Bone marrow (tissue), 2 donors: ENCODE measurements at places on chromosomes 5 and 9.

GRCh38 chr5:10353241-10354047 lies at the start of gene MARCHF6:
Gene MARCHF6 (plus strand): TSS chr5:10353695. CDS start chr5:10353899, 204 bp downstream.
- DNase-seq = peak; percentile 91

- no peak for DNase-seq
Measured at GRCh38 chr5:32147959-32148358, 26.2 kb downstream of the GOLPH3 start.

DNA sequence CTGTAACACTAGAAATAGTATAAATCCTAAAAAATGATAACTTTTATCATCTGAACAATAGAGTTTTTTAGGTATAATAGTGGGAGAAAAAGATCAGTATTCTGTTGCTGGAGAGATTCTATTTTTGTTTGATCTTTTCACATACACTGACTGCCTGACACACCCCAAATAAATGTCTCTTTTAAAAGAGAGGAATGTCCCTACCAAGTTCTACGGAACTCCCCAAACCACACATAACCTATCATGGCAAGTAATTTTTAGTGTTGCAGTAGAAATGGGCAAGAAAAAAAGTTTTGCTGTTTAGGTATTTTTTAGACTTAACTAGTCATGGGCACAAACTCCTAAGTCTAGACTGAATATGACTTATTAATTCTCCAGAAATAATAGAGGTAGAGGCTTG lies 139.1 kb downstream of the ELAVL2 start:
- DNase-seq = no peak

DNA sequence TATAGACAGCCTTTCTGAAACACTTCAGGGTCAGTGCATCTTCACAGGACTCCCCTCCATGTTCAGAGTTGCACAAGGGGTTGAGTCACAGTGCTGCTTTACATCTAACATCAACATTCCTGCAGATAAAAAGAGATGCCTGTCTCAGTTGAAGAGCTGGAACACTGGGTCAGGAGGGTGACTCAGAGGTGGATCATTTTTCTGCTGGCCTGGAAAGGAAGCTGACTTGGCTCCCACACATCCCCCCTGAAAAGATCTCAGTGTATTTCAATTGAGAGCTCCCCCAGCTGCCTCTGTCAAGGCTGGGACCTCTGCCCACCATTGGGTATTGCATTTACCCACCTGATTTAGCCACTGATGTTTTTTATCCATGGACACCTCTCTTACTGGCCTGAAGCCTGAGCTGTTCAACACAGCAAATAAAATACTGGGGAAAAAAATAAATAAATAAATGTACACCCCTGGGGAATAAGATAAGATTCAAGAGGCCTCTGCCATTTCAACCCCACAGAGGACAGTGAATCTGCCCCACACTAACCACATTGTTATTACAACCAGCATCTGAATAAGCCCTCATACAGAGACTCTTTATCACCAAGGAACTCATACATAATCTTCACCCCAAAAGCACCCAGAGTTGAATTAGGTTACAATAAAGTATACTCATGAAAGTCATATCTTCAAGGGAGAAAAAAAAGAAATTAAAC lies 716.4 kb downstream of the SEMA5A start:
- DNase-seq = no peak

GRCh38 chr5:13659391-13659790 lies 285.1 kb downstream of the DNAH5 start:
- no peak for DNase-seq

DNA sequence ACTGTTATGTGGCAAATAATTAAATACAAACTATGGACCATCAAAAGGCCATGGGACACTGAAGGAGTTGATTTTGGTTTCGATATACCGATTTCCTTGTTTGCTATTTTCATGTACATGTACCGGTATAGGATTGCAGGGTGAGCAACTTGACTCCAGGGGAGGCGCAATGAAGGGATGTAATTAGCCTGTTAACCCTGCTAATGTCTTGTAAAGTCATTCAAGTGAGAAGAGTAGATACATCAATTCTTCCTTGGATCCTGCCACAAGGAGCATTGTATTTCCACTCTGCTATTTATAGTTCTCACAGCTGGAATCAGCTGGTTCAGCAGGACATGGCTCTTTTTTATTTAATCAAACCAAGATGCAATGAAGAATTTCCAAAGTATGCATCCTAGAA lies 102.0 kb downstream of the STK32A start:
- no peak for DNase-seq

DNA sequence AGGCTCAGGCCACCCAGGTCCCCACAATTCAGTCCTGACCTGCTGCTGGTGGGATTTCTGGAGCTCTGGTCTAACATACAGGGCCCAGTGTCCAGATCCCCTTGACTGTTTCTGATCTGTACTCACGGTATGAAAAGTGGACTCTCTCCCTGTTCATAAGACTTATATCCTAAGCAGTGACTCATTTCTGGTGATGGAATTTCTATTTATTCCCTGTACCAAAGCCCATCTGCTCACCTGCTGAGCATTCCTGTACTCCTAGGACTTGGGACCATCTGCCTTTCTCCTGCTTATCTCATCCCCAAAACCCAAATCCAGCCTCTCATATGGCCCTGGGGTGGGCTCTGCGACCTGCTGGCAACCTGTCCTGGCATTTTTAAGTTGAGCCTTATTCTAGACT lies 86.6 kb downstream of the APBA1 start:
- DNase-seq = no peak

GRCh38 chr5:154516475-154516874 lies 38.4 kb upstream of the HAND1 start:
- DNase-seq = no peak

- no peak for DNase-seq
Measured at GRCh38 chr5:95924720-95925377, 36.8 kb downstream of the ELL2 start.

DNA sequence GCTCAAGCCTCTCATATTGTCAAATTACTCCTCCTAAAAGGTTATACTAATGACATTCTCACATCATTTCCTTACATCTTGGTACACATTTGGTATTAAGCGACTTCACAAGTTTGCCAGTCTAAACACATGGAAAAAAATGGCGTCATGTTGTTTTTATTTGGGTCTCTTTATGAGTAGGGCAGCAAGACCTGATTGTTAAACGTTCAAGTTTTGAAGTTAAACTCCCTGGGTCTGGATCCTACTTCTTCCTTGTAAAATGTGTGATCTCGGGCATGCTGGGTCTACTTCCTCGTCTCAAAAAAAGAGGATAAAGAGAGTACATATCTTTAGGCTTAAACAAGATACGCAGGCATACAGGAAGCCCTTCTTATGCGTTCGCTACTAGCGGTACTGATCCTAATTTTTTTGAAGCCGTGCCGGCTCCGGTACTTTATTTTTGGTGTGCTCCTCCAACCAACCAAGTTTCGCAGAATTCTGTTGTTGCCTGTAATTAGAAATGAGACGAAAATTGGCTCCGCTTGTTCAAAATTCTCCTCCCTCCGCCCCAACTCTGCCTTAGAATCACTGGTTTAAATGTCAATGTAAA lies 596 bp upstream of the CDC37L1 start:
- peak; percentile 31 for DNase-seq

GRCh38 chr5:175253597-175253996 lies 190.4 kb downstream of the DRD1 start:
- no peak for DNase-seq

GRCh38 chr9:75083188-75083970 lies 4.6 kb downstream of the NMRK1 start:
- DNase-seq = no peak

- DNase-seq = no peak
Measured at GRCh38 chr5:141914199-141914743, 9.4 kb upstream of the DELE1 start.

DNA sequence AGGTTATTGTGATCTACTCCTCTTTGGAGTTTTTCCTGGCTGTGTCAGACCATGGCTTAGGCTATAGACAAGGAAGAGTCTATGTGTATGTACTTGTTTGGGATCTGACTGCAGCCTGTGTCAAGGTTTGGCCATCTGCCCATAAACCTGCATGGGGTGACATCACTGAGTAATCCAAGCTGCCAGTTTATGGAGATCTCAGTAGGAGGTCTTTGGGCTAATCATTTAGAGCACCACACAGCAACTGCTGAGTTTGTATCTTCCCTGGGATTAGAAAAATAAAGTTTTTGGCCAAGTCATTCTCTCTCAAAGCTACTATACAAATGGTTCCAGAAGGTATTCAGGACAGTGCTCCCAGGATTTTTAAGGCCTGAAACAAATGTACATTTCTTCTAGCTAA lies 65.5 kb upstream of the HSPB3 start:
- no peak for DNase-seq

GRCh38 chr5:125142458-125142857 lies 396.0 kb upstream of the ZNF608 start:
- DNase-seq = no peak

DNA sequence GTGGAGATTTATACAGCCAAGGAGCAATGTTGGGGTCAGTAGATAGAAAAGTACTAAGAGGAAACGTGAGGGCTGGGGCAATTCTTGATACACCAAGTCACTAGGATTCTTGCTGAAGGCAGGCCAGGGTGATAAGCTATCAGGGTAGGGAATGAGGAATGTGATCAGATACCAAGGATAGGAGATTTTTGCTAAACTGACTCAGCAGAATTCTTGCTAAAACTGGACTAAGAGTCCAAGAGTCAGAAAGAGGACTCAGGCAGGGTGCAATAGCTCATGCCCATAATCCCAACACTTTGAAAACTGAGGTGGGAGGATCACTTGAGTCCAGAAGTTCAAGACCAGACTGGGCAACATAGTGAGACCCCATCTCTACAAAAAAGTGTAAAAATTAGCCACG lies 71.7 kb downstream of the ENTREP1 start:
- no peak for DNase-seq

DNA sequence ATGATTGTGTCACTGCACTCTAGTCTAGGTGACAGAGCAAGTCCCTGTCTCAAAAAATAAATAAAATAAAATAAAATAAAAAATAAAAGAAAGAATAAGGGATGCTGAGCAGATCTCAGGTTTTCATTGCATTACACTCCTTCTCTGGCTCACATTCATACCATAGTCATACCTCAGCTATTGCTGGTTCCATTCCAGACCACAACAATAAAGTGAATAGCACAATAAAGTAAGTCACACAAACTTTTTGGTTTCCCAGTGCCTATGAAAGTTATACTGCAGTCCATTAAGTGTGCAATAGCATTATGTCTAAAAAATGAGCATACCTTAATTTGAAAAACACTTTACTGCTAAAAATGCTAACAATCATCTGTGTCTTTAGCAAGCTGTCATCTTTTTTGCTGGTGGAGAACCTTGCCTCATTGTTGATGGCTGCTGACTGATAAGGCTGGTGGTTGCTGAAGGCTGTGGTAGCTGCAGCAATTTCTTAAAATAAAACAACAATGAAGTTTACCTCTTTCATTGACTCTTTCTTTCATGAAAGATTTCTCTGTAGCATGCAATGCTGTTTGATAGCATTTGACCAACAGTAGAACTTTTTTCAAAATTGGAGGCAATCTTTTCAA lies 415.7 kb downstream of the ZNF608 start:
- no peak for DNase-seq

DNA sequence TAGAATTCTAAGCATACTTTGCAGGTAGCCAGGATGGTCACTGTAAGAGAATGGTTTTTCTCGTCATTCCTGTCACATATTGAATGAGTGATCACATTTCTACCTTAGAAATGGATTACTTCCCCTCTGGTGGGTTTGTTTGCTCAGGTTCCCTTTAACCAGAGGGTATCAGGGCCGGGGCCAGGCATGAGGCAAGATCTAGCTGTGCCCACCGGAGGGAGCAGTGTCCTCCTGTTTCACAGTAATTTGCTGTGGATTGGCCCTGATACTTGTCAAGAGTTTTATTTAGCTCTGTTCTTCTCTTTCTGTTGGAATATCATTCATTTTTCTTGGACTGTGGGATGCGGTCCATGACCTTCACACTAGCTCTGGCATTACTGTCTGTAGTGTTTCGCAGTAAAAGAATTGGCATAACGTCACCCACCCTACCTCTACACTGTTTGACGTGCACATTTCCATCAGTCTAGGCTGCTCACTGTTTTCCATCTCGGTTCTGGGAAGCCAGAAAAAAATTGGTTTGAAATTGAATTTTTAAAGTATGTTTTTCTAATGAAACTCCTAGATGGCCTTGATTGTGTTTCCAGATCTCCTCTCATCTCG lies 42.4 kb upstream of the ZBED3 start:
- peak; percentile 50 for DNase-seq

GRCh38 chr9:33372900-33373299 lies 29.5 kb downstream of the AQP7 start:
- DNase-seq = no peak

DNA sequence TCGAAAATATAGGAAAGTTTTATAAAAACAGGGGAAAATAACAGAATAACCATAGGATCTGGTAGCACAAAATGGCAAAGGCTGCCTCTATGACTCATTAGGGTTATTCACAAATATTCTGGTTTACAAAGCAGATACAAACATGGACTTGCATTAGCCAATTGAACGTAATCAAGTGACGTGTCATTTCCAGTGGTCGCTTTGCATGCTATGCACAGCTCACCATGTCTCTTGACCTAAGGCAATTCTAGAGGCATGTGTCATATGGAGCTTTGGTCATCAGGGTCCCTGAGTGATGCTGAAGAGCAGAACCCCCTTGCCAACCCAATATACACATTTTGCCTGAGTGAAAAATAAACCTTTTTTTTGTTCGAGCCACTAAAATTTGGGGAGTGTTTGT lies 158.8 kb downstream of the TMEM161B start:
- no peak for DNase-seq

GRCh38 chr9:5900622-5901021 lies 9.9 kb downstream of the MLANA start:
- DNase-seq = no peak

DNA sequence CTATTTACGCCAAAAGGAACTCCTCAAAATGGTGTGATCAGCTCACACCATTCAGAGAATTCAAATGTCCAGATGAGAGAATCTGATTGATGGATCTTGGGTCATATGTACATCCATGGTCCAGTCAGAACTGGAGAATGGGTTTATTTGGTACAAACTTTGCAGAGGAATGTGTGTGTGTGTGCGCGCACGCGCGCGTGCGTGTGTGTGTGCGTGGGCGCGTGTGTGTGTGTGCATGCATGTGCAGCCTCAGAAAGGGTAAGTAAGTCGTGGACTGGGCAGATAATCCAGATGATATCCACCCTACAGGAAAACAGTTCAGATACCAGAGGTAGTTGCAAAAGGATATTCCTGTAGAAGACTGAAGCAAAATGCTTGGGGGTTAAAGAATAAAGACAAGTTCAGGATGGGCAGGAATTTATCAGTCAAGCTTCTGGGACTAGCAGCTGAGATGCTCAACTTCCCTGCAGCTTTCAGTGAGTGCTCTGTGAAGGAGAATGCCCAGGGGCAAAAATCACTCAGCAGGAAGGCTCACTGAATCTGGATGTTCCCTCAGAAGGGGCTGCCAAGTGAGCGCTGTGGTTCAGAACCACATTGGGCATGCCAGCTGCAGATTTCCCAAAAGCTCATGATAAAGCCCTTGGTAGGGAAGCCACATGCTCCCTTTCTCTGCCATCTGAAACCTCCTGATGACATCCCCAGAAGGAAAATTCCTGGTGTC lies 440.5 kb upstream of the SGCD start:
- no peak for DNase-seq

DNA sequence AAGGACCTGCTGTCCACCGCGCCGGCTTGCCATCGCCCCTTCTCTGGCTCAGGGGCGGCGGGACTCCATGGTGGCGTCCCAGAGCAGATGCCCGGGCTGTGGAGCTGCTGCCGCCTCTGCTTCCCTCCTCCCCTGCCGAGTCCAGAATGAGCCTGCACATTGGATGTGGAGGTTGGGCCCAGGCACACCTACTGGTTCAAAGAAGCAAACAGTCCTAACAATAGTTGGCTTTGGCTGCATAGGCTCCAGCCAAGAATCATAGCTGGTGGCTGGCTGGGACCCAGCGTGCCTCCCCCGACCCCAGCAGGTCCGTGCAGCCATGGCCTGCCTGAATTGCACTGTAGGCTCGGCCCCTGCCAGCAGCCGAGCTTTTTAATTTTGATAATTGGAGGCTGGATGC lies 25.8 kb downstream of the ADAMTSL2 start:
- no peak for DNase-seq
